ENCODE measurements at places on chromosomes 11 and 22.

DNA sequence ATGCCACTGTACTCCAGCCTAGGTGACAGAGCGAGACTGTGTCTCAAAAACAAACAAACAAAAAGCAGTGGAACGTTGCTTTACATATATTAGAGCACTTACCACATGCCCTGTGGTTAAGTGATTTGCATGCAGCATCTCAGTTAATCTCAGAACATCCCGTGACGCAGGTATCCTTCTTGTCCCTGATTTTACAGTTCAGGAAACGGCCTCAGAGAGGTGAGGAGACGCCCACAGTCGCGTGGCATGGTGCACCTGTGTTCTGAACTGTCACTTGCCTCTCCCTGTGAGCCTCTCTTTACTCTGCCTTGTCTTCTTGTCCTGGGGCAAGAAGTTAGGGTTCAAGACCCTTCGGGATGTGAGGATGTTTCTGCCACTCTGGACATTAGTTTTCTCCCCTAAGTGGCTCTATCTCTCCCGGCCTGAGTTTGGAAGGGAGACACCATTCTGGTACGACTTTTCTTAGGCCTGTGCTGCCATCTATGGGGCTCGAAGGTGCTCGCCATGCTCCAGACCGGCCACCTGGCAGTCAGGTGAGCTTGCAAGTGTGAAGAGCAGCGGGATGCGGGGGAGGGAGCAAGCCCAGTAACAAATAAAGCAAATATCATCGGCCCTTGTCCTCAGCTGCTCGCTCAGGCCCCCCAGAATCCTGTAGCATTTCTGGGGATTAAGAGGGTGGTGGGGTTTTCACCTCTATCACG, 25.6 kb downstream of the YWHAH start:
- peak; percentile 70 for DNase-seq

GRCh38 chr11:16843294-16843693, 104.8 kb downstream of the C11orf58 start:
- DNase-seq, result no peak

DNA sequence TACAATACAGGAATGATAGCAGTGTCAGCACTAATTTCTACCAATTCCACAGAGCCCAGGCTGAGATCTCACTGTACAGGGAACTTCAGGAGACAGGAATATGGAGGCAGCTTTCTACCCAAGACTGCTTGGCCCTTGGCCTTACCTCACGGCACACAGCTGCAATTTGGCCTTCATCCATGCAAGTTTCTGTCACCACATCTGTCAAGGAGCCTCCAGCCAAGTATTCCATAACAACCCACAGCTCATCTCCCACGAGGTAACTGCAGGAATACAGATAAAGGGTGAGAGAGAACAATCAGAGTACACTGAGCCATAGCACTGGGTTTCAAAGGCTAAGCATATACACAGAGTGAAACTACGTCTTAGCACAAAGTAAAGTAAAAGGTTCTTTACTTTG, 39.0 kb upstream of the GDPD4 start:
- DNase-seq, result no peak

- DNase-seq, result no peak
These were observed 375.6 kb downstream of the KCNA4 start for GRCh38 chr11:29641201-29641600.

GRCh38 chr11:118914987-118915386, 10.7 kb downstream of the BCL9L start:
- DNase-seq, result no peak

DNA sequence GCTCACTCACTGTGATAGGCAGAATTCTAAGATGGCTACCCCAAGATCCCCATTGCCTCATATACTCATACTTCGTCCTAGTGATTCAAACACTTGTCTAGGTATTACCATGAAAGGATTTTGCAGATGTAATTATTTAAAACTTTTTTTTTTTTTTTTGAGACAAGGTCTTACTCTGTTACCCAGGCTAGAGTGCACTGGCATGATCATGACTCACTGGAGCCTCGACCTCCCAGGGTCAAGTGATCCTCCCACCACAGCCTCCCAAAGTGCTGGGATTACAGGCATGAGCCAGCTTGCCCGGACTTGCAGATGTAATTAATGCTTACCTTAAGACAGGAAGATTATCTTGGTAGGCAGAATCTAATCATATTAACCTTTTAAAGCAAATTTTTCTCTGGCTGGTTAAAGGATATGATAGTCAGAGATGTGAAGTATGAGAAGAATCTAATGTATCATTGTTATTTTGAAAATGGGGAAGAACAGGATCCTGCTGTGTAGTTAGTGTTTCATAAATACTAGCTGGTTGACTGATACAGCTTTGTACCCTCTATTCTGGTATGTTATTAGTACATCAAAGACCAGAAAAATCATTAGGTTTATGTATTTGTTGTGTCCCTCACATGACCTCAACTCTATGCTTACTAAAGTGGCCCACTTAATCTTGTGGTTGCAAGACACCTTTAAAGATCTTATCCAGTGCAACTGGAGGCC, 35.5 kb downstream of the C2CD3 start:
- no peak for DNase-seq

GRCh38 chr11:107184986-107185385, 166.7 kb upstream of the GUCY1A2 start:
- no peak for DNase-seq

DNA sequence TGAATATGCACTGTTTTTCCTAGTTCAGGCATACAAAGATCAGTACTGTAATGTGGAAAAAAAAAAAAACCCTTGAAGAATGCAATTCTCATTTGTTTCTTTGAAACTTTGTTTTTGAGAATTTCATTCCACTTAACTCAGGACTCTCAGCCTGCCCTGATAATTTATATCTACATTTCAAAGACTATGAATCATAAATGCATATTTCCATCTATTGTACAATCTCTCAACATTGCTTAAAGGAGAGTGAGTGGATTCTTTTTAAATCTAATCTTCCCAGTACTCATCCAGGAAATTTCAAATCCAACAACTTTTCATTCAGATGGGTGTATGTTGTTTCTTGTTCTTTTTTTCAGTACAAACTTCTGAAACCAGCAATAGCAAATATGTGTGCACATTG, 322.2 kb upstream of the DDI1 start:
- no peak for DNase-seq

- peak; percentile 4 for DNase-seq
These were observed 127.1 kb downstream of the SLC1A2 start for GRCh38 chr11:35292279-35292678.

DNA sequence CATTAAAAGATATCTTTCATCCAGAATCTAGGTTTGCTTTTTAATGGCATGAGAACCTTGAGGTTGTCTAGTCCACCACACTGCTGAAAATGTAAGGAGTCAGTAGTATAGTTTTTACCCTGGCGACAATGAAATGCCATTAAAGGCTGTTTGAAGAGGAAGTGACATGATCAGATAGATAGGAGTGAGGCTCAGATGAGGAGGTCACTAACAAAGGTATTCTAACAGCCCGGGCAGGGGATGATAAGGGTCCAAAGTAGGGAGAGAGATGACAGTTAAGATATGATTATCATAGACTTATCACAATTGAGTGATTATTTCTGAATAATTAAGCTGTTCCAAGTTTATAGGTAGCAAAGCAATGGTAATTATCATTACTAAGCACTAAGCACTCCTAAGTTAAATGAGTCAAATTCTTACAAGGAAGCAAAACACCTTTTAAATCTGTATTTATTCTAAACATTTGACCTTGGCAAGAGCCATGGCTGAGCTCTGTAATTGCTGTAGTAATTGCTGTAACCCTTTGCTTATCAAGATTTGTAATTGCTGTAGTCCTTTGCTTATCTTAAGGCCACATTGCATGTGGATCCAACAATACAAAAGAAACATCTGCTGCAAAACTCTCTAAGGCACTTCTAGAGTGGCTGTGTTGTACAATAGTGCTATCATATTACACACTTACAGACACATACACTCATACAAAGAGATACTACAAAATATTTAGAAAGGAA, 92.6 kb downstream of the ENTHD1 start:
- no peak for DNase-seq

DNA sequence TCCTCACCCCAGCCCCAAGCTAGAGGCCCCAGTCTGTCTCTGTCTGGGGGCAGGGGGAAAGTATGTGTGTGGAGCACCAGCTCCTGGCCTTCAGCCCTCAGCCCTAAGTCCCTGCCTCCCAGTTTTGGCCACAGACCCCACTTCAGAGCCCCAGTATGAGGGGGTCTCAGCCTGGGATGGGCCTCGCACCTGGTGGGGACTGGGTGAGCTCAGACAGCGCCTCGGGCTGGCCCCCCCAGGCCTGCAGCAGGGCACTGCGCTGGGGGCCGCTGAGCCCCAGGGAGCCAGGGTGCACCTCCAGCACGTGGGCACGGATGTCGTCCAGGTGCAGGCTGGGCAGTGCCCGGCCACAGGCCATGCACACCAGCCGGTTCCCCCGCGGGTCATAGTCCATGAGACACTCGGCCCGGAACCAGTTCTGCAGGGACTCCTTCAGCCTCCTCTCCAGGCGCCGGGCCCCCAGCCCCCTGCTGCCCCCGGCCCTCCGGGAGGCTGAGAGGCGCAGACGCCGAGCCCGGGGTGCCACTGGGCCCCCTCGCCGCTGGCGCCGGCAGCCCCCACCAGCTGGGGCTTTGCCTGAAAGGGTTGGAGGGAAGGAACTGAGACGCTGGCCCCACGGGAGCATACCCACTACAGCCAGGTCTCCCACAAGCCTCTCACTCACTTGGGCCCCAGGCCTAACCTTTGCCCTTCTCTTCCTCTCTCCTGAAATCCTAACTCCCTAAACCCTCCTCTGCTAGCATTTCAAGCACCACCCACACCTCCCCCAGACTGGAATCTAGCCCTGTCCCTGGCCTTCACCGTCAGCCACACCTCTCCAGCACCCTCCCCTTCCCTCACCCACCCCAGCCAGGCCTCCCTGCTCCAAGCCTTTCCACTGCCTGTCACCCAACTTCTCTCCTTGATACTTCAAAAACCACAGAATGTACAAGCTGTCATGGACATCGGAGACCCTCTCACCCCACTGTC, 3.6 kb downstream of the ZFTA start:
- no peak for DNase-seq

GRCh38 chr11:35945137-35945518, 1.3 kb downstream of the LDLRAD3 start:
- DNase-seq, result no peak

DNA sequence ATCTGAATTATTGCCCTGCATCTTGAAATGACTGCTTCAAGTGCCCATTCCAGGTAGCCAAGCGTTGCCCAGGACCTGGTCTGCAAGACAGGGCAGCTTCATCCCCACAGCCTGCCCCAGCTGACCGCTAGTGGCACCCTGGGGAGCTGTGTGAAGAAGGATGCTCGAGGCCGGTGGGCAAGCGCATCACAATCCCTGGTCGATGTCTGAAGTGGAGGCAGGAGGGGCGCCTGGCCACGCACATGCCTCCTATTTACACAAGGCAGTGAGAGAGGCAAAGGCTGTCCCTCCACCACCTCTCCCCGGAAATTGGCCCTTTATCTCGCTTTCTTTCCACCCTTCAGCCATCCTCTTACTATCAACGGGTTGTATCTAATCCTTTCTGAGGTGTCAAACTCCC, 28.1 kb upstream of the PHF21A start:
- DNase-seq, result no peak

GRCh38 chr22:46574993-46575910, 37.8 kb upstream of the CELSR1 start:
- no peak for DNase-seq

- DNase-seq, result no peak
These were observed 22.5 kb downstream of the LRRC10B start for GRCh38 chr11:61531044-61531443.

GRCh38 chr11:118082880-118083552, 3.7 kb downstream of the SMIM35 start:
- DNase-seq, result no peak

DNA sequence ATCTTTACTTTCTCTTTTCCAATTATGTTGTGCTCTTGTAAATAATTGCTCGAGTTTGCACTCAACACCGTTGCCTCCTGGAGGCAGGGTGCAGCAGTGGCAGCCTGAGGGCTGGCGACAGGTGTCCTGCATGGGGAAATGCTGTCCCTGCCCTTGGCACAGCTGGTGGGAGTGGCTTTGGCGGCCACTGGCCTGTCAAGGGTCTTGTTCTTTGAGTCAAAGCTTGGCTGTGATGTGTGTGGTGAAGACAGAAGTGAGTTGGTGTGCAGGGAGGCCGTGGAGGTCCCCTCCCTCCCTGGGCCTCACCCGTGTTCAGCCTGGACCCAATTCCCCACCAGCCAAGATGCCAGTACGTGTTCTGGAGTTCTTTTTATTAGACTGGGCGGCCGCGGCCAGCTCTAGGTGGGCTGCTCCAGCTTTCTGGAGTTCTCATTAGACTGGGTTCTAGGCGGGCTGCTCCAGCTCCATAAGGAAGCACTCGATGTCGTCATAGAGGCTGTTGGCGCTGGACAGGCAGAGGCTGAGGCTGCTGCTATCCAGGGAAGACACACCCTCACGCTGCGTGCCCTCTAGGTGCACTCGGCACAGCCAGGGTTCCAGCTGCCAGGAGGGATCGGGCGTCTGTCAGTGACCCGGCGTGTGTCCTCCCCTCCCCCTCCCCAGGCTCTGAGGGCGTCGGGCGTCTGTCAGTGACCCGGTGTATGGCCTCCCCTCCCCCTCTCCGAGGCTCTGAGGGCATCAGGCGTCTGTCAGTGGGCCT, 3.4 kb downstream of the IRF7 start:
- no peak for DNase-seq

- no peak for DNase-seq
These were observed 79.7 kb upstream of the LDLRAD3 start for GRCh38 chr11:35864131-35864530.

- no peak for DNase-seq
These were observed 44.7 kb downstream of the DNAJC24 start for GRCh38 chr11:31414338-31414737.

GRCh38 chr11:104668797-104669463, 229.3 kb downstream of the CASP12 start:
- DNase-seq, result peak; percentile 33

GRCh38 chr11:59766542-59767224, 11.5 kb downstream of the STX3 start:
- no peak for DNase-seq

All from activated CD4-positive, alpha-beta T cell treated with anti-CD3 and anti-CD28 coated beads, Interleukin-2, Interleukin-6, amounts not matched to agents 100 ng/mL and 50 ng/mL, durations not matched to agents 16 hours and 8 hours (primary cell).